ENCODE measurements at places on chromosomes 1 and 21.
A peak's percentile ranks its signal among the peaks of the same experiment; 100 is the strongest.

DNA sequence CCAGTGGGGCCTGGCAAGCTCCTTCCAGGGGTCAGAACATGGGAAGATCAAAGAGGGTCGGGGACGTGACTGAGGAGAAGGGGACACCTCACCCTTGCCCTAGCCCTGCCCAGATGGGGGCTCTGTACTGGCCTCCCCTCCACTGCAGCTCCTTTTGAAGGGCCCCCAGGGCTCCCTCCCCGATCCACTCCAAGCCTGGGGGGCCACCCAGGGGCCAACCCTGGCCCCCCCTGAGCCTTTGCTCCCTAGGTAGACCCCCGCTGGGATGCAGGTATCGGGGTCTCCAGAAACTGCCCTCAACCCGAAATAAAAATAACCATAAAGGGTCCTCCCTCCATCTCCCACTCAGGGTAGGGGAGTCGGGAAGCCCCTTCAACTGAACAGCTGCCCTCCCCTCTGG, 37.4 kb upstream of the FAM131C start:
- no peak for DNase-seq

DNA sequence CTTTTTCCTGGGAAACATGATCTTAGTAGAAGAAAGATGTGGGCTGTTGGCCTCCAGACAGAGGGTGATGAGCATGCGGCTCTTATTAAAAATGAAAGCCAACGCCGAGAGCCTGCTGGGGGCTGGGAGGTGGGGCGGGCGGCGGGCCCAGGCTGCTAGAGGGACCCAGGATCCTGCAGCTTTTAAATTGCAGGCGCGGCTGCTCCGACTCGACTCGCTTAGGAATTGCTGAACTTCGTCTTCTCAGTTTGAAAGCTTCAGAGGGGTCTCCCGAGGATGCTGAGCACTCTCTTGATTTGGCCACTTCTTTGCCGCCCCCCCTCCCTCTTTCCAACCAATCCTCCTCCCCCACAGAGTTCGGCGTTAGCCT, 1.2 kb downstream of the AGPAT3 start:
- peak; percentile 58 for DNase-seq

DNA sequence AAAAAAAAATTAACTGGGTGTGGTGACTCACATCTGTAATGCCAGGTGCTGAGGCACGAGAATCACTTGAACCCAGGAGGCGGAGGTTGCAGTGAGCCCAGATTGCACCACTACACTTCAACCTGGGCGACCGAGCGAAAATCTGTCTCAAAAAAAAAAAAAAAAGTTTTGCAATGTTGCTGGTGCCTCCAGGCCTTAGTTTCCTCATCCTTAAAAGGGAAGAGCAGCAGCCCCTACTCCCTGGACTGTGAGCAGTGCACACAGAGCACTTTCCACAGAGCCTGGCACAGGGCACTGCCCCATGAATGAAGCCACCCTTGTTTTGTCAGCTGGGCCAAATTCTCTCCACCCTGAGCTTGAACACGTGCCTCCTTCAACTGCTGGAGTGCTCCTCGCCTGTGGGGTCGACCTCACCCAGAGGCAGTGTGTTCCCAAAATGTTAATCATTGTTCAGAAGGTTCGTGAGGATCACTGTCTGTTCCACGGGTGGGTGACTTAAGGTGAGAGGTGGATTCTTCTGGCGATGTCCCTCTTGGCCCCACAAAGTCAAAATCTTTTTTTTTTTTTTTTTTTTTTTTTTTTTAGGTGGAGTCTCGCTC, 152.1 kb upstream of the TMEM51 start:
- no peak for DNase-seq

DNA sequence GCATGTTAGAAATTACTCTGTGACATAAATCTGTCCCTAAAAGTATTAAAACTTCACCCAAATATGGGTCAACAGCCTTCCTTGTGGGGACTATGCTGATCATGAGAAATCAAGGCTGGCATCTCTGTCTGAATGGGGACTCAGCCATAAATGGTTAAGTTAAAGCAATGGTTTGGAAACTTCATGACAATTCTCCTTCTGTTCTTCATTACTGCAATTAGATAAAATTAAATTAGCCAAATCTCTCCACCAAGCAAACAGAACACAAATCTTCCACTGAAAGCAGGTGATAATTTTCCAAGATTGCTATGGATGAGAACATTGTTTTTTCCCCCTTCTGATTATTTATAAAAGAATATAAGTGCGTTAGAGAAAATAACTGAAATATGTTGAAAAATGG, 346.1 kb downstream of the KCNH1 start:
- no peak for DNase-seq

All from natural killer cell treated with Interleukin-12 subunit alpha and Interleukin-12 subunit beta and Interleukin-15 and Interleukin-18, amount 100 ng/mL, for 72 hours (primary cell).